MCF 10A (cell line): ENCODE measurements at places on chromosomes 6 and 20.

- peak; percentile 14 for DNase-seq
These were observed 460 bp downstream of the PLAGL1 start for GRCh38 chr6:144007478-144008119.

DNA sequence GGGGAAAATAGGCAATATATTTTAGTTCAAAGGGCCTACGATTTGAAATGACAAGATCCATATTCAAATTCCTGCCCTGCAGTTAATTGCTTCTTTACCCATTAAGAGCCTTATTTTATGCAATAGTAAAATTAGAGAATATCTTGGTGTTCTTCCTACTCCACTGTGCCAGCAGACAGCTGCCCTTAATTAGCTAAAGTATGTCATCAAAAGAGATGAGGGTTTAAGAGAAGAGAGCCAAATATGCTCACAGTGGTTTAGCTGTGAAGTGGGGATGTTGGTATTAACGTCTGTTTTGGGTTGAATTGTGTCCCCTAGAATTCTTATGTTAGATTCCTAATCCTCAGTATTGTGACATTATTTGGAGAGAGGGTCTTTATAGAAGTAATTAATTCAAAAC, 148.1 kb downstream of the MOXD1 start:
- DNase-seq, result no peak

GRCh38 chr20:13099676-13100075, 90.9 kb downstream of the SPTLC3 start:
- no peak for DNase-seq

DNA sequence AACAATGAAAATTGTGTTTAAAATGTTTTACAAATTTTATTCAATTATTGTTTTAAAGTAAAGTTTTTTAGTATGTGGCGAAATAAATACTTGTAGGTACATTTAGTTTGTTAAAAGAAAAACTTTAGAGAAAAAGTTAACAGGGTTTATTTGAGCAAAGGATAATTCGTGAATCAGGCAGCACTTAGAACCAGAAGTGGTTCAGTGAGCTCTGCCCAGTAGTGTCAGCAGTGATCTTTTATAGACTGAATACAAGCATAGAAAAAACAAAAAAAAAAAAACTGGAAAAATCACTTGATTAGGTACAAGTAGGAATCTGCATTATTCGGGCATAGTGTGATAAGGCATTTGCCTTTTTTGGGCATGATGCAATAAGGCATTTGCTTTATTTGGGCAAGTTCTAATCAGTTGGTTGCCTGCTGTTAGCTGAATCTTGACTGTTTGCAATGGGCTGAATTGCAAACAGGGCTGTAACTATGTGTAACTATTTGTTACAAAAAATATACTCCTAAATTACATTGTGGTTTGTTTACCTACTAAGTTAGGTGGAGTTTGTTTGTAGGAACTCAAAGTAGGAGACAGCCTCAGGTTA, 122.9 kb upstream of the MMS22L start:
- DNase-seq, result no peak

DNA sequence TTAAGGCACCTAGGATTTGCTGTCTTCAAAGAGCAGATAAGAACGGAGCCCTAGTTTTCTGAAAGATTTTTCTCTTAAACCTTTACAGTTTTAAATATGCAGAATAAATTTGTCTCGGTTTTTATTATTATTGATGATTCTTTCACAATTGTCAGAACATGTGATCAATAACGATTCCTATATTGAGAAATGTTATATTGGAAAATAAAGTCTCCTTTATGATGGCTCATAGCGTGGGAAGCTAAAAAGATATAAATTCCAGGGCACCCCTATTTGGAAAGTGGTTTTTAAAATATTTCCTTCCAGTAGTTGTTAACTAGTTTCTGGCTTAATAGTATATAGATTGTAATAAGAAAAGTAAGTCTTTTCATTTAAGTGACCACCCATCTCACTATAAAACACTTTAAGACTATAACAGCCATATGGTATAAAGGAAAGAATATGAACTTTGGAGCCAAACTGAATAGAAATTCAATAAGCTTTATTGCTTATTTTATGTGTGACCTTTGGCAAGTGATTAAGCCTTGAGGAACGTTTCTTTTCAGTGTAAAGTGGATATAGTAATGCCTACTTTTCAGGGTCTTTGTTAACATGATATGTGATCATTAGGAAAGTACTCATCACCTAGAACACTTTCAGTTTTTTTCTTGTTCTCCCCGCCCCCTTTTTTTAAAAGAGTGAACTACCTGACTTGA, 369.6 kb downstream of the LAMA2 start:
- DNase-seq, result no peak

GRCh38 chr6:13711324-13711732, 307 bp downstream of the RANBP9 start:
- no peak for DNase-seq

- DNase-seq, result no peak
These were observed 24.6 kb downstream of the MANBAL start for GRCh38 chr20:37314099-37314498.

- DNase-seq, result peak; percentile 92
These were observed at the start of gene HSD17B8 for GRCh38 chr6:33204415-33205190. TSS of gene HSD17B8 (plus strand) at chr6:33204655. CDS start at chr6:33204669, 14 bp downstream.

GRCh38 chr20:24275946-24276705, 193.3 kb upstream of the SYNDIG1 start:
- no peak for DNase-seq

DNA sequence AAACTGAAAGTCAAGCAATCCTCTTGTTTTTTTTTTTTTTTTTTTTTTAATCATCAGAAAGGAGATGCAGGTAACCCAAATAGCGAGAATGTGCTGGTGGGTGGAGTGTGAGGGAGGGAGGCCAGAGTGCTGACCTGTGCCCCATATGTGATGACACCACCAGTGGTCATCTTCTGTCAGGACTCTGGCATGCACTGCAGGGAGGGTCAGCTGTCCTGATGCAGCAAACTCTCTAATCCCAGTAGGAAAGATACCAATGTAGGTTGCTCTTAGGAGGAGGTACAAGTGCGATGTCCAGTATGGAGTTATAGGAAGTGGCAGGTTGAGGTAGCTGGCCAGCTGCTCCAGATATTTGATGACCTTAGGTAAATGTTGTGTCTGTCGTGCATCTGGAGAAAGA, 2.8 kb upstream of the CST4 start:
- no peak for DNase-seq

GRCh38 chr6:116351101-116351500, 19.6 kb upstream of the DSE start:
- DNase-seq, result no peak

- DNase-seq, result no peak
These were observed 118.7 kb upstream of the RIPOR2 start for GRCh38 chr6:25054469-25054868.

GRCh38 chr6:138382498-138383265, 5.0 kb downstream of the SMIM28 start:
- no peak for DNase-seq
